ENCODE measurements at places on chromosomes 11 and 22.

- DNase-seq: no peak
These were observed 43.2 kb downstream of the ARHGAP42 start for GRCh38 chr11:100730266-100730665.

DNA sequence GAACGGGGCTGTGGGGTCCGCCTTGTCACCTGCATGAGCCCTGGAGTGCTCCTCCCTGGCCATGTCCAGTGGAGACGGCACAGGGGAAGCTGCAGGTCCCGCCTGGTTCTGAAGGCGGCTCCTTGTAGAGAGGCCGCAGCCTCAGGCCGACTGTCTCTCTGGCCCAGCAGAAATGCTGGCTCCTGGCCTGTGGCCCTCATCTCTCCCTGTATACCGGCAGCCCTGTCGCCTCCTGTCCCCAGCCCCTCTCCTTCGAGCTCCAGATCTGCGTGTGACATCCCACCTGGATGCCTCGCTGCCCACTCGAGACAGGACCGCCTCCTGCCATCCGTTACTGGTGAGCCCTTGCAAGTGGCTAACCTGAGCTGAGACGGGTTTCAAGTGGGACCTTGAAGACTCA, 73.6 kb downstream of the PHF21B start:
- DNase-seq: no peak

- no peak for DNase-seq
These were observed 15.2 kb downstream of the DHCR7 start for GRCh38 chr11:71432761-71433647.

GRCh38 chr11:40716344-40717130, 742.9 kb downstream of the LRRC4C start:
- DNase-seq: no peak

- DNase-seq: no peak
These were observed 645 bp downstream of the CDC42BPG start for GRCh38 chr11:64843686-64844329.

DNA sequence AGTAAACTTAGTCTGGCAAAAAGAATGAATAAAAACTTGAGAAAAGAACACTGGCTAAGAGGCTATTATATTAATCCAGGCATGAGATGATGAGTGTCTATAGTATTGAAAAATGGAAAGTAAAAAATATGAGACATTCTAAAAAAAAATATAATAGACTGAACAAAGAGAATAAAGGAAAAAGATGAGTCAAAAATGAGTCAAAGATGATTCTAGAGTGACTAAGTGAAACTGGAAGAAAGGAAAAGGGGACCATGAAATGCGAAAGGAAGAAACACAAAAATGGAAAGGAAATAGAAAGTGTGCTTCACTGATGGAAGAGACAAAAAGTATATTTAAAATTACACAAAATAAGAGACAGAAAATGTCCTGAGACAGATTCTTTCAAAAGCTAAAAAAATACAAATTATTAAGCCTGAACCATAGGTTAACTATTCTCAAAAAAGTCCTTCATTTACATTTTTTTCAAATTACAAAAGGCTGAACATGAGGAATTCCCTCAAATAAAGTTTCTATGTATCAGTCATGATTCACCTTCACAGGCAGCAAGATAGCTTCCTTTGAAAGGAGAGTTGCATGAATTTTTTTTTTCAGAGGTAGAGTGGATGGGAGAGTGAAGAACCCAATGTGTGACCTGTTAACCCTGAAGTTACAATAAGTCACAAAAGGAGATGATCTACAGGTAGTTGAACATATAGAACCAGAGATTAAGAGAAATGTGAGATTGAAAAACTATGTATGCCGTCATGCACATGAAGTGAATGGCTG, 75.2 kb downstream of the EIF3M start:
- DNase-seq: no peak

DNA sequence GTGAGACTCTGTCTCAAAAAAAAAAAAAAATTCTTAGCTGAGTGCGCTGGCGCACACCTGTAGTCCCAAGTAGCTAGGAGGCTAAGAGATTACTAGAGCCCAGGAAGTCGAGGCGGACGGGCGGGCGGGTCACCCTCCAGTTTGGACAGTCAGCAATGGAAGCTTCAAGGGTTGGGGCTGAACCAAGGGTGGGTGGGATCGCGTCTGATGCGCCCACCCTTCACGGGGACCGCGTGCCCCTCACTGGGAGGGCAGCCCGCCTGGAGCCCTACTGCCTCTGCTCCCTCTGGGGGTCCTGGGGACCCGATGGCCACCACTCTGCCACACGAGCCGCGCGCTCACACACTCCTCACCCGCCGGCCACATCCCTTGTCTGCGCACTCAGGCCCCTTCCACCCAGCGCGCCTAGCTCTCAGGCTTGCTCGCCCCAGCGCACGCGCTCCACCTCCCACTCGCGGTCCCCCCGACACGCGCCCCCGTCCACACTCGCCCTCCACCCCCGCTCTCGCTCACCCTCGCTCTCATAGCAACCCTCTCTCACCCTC, 494 bp downstream of the CHID1 start:
- no peak for DNase-seq

GRCh38 chr11:43810929-43811596, 69.6 kb upstream of the ALKBH3 start:
- no peak for DNase-seq

DNA sequence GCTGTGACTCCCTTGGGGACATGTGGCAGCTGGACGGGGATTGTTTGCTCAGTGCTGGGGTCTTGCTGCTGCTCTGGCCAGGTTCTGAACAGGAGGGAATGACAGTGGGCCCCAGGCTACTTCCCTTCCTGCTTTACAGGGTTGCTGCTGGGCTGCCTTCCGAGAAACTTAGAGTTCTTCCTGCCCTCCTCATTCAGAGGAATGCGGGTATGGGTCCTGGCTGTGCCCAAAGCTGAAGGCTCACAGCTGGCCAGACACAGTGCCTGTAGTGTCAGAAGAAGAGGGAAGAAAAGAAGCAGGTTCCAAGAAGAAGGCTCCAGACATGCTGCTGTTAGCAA, 108.3 kb upstream of the PARVA start:
- DNase-seq: no peak

GRCh38 chr11:8523396-8523795, 70.6 kb downstream of the STK33 start:
- no peak for DNase-seq

GRCh38 chr11:66183494-66184048, 84.9 kb upstream of the RAB1B start:
- DNase-seq: no peak

- no peak for DNase-seq
These were observed 247.0 kb upstream of the NARS2 start for GRCh38 chr11:78821371-78822306.

DNA sequence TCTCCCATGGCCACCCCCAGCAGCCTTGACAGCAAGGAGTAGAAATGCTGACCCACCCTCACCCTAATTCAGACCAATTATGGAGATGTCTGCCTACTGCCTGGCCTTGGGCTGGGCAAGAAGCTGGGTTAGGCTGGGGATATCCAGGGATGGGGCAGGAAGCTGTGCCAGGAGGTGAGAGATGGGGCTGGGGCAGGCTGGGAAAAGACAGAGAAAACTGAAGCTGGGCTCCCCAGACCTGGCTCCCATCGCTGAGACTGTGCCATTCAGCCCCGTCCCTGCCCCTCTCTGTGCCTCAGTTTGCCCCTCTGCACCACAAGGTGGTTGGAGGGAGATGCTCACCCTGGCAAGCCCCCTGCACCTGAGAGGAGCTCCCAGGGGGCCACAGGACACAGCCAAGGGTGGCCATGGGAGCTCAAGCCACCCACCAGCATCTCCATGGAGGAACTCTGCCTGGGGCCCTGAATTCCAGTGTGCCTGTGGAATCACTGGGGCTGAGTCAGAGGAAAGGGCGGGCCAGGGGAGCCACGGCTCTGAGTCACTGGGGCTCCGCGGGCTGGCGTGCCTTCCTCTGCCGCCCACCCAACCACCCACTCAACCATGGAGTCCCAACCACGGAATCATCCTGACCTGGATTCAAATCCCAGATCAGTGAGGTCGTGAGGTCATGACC, 6.0 kb upstream of the CARD10 start:
- DNase-seq: no peak

DNA sequence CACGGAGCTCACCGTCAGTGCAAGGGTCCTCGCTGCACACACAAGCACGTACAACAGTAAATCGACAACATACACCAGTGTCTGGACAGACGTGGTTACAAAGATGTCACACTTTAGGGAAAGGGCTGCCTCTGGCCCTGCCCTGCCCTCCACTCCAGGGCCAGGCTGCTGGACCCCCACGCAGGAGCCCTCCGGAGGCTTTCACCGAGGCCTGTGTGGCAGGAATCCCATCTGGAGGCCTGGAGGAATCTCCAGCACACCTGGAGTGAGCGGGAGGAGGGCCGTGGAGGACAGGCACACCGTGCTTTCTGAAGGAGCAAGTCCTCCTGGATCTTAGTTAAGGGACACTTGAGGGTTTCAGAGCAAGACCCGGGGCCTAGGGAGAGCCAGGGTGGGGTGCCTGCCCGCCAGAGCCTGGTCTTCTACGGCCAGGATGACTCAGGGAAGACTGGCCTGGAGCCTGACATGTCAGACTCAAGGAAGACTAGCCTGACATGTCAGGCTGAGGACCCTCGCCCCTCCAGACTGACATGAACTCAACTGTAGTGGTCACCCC, 2.1 kb upstream of the PIM3 start:
- DNase-seq: no peak

DNA sequence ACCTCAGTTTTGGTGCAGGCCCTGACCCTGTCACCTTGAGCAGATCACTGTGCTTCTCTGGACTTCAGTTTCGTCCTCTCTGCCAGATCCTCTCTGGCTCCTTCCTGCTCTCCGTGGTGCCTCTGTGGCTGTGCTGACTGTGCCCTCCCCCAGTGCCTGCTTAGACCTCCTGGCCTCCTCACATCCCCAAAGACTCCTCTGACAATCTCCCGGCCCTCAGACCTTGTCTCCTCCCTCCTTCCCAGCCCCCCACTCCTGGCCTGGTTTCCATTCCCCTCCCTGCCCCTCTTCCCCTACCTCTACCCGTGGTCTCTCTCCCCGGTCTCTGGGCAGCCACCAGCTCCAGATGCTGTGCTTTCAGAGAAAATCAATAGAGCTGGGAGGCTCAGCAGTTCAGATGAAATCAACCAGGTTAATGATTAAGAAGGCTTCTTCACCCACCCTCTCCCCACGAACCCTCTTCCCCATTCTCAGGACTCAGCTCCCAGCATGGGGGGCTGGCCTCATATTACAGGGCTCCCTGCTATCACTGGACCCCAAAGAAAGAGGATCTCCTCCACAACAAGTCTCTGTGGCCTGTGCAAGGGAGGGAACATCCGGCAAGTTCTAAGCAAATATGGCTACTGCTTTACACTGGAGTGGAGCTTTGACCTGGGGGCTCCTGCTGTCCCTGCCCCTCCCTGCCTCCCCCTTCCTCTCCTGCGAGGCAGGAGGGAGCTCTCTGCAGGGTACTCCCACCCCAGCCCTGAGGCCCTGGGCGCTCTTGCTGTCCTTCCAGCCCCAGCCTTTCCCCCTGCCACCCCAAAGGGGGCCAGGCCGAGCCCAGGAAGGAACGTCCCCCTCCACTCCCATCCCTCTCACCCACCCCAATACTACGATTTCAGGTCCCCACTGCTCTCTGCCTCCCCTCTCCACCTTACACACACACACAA, 8.5 kb downstream of the BACE1-AS start:
- DNase-seq: no peak

DNA sequence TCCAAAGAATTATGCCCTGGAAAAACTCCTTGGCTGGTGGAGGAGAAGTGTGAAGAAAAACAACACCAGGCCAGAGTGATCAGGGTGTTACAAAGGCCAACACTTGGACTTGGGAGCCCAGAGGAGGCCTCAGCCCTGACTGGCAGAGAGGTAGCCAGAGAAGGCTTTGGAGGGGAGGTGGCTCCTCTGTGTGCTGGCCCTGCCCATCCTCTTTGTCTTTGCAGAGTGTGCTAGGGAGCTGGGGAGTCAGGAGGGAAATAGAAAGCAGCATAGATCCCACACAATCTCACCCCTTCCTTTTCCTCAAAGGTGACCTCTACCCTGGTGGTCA, 12.0 kb upstream of the P2RY6 start:
- DNase-seq: no peak

DNA sequence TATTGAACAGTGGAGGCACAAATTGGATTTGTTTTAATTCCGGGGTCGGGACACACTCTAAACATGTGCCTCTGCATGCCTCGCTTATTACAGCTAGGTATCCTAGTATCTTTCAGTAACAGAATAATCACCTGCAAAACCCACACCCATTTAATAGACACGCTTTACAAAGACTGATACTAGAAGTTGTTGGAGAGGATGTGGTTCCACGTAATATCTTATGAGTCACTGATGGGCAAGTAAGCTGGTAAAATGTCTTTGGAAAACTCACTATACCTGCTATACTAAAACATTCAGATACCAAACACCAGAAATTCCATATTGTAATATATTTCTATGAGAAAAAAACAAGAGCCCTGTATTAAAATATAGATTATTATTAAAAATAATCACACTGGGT, 84.0 kb downstream of the GGTLC2 start:
- DNase-seq: no peak

DNA sequence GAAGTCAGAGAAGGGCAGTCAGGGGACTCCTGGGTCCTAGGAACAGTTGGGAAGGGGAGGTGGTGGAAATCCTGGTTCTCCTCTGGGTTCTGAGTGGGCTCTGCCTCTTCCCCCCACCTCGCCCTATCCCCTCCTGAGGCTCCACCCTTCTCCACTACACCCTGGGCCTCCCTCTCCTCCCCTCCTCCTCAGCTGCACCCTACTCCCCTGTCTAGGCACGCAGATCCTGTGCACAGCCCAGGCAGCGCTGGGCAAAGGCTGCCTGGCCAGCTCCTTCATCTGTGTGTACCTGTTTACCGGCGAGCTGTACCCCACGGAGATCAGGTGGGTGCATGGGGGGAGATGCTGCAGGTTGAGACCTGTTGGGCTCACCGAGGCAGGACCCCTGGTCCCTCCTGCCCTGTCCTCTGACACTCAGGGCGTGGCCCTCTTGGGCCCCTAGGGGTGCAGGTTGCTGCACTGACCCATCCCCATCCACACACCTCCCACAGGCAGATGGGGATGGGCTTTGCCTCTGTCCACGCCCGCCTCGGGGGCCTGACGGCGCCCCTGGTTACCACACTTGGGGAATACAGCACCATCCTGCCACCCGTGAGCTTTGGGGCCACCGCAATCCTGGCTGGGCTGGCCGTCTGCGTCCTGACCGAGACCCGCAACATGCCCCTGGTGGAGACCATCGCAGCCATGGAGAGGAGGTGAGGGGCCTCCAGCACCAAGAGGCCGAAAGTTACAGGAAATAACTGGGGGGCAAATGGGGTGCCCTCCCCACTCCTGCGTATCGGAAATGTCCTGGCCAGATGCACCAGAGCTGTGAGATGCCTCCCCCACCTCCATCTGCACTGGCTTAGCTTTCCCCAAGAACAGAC, 25.3 kb upstream of the POLA2 start:
- DNase-seq: no peak

Measured in SK-N-MC (cell line).